ENCODE measurements at places on chromosomes 12 and 14.

DNA sequence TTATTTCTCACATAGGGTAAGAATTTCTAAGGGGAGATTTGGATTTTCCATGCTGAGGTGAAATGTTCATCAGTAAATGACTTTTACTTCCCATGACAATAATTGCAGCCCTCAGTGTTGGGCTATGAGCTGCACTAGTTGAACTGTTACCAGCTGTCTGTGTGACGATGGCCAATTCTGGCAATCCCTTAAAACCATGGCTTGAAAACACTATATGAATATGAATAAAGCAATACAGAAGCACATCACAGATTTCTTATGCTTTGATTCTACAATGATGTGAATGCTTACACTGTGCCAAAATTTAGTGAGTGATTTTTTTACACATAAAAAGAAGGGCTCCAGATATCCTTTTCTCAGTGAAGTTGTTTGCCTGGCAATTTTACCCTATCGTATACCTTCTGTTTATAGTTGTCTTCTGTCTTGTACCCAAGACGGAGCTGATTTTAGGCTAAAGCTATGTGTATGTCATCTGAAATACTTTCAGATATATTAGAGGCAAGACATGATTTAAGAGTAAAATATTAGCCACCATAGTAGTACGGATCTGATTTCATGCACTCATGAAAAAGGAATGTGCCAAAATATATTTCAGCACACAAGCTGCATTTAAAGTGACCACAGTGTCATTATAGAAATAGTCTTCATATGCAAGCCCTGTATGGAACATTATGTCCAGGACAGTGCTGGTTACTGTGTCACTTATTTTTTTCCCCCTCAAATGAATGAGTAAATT lies 52.0 kb downstream of the SLC38A4 start:
- no peak for DNase-seq

DNA sequence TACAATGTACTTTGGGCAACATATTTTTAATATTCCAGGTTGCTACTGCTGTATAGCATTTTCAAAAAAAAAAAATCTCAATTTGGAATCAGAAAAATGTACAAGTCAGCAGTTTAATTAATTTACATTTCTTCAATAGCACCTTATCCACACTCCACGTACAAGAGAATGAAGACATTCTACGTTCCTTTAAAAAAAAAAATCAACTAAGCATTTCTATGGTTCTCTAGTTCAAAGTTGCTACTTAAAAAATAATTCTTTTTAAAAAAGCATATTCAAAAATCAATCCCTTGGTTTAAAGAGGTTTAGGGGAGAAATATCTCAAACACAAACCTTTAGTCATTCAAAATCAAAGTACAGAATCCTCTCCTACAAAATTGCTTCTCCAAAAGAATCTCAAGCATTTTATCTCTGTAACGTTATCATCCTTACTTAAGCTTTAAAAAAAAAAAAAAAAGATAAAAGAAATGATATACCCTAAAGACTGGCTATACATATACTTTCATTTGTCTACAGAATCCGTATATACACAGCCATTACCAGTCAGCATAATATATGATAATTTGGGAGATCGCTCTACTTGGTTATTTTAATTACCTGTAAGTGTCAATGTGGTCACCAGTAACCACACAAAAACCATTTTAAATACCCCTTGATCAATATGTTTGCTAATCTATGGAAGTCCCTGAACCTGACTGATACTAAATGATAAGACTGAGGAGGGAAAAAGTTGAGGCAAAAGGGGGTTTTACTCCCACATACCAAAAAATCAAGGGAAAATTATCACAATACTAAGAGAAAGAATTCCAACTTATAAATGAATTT lies 2.7 kb downstream of the MED13L start:
- no peak for DNase-seq

DNA sequence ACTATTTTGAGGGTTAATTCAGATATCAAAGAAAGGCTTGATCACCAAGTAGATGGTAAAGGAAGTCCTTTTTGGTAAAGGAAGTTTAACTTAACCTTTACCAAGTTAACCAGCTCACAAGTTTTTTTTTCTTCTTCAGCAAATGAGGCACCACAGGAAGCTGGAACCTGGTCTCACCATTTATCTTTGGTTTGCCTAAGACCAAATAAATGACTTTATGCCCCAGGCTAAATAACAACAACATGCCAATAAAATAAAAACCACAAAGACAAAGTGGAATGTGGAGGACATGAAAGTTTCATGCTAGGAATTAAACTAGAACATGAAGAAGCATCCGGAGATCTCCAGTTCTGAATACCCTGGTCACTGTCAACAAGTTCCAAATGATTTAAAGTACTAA lies 116.8 kb upstream of the PRICKLE1 start:
- DNase-seq, result no peak

GRCh38 chr14:24286996-24287395 lies 12.6 kb downstream of the DHRS1 start:
- DNase-seq, result no peak

DNA sequence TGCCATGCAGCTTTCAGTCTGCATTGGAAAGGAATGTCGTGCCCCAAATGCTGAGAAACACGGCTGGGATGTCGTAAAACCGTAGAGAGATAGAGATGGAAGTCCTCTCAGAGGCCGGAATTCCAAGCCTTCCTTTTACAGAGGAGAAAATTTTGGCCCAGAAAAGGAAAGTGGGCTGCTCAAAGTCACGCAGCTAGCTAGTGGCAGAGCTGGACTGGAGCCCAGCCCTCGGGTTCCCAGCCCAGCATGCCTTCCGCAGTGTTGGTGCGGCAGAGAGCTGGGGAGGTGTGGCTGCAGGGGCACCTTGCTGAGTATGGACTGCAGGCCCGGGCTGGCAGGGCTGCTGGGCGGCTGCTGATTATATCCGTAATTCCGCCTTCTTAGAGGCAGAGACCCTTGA lies 50.3 kb downstream of the KCNA1 start:
- no peak for DNase-seq

DNA sequence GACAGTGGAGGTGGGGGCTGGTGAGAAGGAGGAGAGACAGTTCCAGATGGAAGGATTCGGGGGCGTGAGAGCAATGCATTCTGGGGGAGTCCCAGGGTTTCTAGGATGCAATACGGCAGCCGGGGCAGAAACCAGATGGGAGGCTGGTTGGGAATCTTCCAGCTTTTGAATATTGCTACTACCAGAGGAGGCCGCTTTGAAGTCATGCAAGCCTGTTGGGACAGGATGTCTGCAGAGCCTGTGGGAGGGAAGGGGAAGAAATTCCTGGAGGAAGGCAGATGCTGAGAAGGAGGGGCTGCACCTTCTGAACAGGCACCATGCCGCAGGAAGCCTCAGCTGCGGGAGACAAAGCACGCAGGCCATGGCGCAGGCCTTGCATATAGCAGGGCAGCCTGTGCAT lies 105.4 kb downstream of the APAF1 start:
- no peak for DNase-seq

- no peak for DNase-seq
Observed at GRCh38 chr12:120404271-120404670, 33.6 kb upstream of the COX6A1 start.

DNA sequence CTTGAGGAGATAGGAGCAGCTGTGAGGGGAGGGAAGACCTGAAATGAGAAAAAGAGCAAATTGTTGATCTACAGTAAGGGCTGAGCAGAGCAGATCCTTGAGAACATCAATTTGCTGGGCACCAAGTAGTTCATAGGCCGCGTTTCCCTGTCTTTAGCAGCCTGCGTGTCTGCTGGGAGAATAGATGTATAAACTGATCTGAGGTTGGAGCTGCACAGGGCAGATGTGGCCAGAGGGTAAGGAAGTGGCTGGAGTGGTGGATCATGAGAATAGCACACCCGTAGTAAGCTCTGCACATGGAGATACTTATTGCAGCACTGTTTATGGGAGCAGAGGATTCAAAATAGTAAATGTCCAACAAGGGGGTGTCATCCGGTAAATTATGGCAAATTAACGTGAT lies 44.4 kb downstream of the NTF3 start:
- no peak for DNase-seq

DNA sequence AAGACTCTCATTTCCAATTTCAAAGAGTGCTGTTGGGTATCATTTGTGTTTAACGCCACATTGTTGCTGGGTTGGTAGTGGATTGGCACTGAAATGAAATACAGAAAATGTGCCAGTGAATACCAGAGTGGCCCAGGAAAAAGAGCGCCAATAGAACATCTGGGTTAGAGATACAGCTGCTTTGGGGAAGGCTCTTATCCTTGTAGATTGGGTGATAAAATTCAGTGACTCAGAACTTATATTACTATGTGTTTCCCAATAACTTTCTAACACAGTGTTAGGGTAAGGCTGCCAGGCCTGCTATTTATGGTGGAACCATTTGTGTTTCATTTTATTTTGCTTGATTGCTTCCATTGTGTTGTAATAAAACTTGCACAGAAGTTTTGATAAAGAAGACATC lies 168.2 kb upstream of the SSTR1 start:
- no peak for DNase-seq

- DNase-seq, result no peak
Observed at GRCh38 chr14:104323551-104324175, 185.3 kb downstream of the KIF26A start.

GRCh38 chr12:111276146-111276545 lies 92.7 kb downstream of the PHETA1 start:
- no peak for DNase-seq

GRCh38 chr12:71876137-71876799 lies 36.7 kb downstream of the TBC1D15 start:
- no peak for DNase-seq

- no peak for DNase-seq
Observed at GRCh38 chr12:113973109-113973904, 7.2 kb upstream of the RBM19 start.

DNA sequence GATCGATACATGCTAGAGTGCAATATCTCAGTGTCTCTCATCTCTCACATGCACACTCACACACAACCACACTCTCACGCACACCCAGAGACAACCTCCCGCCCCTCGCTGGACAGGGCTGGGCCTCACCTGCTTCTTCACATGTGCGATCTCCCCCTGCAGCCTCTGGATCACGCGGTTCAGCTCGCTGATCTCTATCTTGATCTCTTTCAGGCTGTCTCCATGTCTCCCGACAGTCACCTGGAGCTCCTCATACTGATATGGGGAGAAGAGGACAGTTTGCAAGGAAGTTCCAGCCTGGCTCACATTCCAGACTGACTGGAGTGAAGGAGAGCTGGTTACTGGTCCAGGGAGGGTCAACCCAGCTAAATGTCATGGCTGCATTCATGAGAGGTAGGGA lies 4.4 kb downstream of the KRT2 start:
- DNase-seq, result no peak

DNA sequence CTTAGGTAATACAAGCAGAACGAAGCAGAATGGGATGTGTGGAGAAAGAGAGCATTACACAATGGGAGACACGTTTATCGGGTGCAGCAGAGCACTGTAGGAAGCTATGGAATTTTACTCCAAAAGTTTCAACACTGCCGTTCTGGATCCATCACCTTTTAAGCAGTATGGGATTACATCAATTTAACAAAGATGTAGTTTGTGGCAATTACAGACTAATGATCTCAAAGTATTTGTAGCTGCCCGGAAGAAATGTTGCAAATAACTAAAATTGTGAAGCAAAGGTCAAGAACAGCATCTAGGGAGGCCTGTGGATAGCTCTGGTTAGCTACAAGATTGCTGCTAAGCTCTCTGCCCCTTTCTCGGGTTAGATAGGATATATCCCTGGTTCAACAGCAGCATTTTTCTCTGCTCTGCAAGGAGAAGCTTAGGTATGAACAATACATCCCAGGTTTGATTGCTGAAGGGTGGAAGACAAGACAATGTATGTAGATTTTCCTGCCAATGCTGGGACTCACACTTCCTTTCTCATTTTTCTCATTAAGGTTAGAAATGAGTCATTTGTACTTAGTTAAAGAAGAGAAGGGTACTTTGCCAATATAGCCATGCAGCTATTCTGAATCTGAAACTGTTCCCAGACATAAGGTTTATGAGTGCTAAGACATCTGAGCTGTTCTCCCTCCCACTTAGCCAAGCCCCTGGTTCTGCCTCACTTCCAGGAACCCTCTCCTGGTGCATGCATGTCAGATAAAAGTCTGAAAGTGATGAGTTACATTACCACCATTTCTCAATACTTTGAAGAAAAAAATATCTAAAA lies 75.0 kb upstream of the HIF1A start:
- no peak for DNase-seq

- no peak for DNase-seq
Observed at GRCh38 chr12:114655934-114656749, 27.8 kb downstream of the TBX3 start.

DNA sequence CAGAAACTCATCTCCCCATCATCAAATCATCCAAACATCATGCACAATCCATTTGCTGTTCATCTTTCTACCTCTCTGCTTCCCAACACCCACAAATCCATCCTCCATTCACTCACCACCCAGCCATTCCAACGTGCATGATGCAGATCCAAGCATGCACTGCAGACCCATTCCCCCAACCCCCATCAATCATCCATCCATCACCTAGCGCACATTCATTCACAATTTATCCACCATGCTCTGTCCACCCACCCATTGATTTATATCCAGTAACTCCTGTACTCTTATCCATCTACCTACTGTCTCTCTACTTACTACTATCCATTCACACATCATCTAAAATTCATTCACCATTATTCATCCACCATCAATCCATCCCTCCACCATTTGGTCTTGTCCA lies 4.0 kb upstream of the AMN start:
- DNase-seq, result no peak

DNA sequence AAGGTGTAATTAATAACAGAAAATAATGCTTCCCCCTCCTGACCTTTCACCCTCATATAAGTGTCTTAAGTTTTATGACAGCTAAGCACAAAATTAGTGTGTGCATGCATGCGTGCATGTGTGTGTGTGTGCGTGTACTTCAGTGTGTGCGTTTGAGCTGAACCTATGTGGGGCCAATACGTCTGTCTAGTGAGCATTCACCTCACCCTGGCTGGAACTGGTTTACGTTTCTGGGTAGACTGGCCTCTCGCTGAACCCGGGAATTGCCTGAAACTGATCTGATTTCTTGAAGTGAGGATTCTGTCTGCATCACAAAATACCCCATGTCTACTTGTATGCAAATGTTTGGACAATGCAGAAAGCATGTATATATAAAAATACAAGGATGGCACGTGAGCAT lies 68.2 kb upstream of the TBX3 start:
- no peak for DNase-seq
